HS-27A (cell line): ENCODE measurements at places on chromosomes 13 and 19.

DNA sequence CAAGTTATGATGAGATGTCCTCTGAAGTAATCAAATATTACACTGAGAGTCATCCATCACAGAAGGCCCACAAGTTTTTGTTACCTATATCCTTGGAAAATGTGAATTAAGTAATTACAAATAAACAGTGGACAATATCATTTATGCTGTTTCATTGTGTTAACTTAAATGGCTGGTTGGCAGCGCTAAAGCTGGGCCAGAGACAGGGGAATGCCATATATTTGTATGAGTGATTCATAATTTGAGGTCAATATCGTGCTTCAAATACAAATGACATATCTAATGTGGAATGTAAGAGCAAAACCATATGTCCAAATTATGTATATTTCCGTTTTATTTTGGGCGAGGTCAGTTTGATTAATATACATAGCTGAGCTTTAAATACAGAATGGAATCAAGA lies 1556.2 kb downstream of the SLITRK5 start:
- no peak for DNase-seq

- no peak for DNase-seq
Measured at GRCh38 chr19:17677002-17677401, 11.2 kb downstream of the UNC13A start.

DNA sequence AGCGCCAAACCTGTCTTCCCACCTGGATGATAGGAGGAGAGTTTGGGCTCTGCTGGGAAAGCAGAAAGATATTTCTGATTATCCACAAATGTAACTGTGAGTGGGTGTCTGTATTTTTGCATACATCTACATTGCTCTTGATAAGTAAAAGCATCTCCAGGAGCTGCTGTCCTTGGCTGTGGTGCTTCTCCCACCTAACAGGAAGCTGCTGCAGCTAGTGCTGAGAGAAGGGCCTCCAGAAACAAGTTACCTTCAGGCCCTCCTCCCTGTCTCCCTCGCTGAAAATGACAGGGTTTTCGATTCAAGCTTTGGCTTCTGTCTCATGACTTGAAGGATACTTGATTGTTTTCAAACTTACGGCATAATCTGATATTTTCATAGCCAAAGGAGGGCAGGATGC lies 90.1 kb downstream of the FOXO1 start:
- no peak for DNase-seq

DNA sequence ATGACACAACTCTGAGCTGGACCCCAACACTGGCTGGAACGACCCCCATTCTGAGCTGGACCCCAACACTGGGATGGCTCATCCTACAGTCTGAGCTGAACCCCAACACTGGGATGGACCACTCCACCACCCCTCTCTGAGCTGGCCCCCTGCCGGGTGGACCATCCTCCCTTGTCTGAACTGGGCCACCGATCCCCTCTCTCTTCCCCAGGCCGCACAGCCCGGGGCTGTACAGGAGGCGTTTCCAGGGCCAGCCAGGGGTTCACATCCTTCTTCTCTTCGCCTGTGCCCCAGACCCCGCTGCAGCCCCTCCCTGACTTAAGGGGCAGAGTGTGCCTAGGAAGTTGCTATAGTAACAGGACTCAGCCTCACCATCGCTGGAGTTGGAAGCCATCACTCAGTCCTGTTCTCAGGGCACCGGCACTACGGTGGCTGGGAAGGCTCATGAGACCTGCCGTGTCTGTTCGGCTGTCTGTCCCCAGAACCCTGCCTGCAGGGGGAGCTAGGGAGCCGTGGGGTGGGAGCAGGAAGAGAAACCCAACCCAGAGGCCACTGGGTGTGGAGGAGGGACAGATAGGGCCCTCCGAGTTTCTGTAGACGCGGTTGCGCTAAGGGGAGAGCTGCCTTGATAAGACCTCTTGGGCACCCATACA lies 3.7 kb downstream of the PRKACA start:
- no peak for DNase-seq

- DNase-seq: no peak
Measured at GRCh38 chr19:18059902-18060301, 26.8 kb downstream of the IL12RB1 start.

- DNase-seq: no peak
Measured at GRCh38 chr19:47609906-47610894, 1.3 kb downstream of the BICRA start.

- no peak for DNase-seq
Measured at GRCh38 chr13:106385654-106386053, 149.8 kb downstream of the EFNB2 start.

GRCh38 chr19:54179921-54180461 lies 7.0 kb upstream of the TMC4 start:
- DNase-seq: no peak

GRCh38 chr13:46795321-46795720 lies 1.6 kb downstream of the ESD start:
- no peak for DNase-seq

DNA sequence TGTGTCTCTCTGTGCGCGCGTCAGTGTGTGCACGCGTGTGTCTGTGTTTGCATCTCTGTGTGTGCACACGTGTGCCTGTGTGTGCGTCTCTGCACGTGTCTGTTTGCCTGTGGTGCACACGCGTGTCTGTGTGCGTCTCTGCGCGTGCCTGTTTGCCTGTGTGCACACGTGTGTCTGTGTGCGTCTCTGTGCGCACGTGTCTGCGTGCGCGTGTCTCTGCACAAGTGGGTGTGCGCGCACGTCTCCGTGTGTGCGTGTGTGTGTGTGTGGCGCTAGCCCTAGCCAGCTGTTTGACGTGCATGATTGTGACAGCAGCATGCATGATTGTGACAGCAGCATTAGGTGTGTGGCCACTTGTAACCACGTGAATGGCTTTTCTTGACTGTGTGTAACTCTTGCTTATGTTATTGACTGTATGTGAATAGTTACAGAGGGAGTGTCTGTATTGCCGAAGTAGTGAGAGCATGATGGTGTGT lies 31.1 kb downstream of the ZNF146 start:
- DNase-seq: no peak

DNA sequence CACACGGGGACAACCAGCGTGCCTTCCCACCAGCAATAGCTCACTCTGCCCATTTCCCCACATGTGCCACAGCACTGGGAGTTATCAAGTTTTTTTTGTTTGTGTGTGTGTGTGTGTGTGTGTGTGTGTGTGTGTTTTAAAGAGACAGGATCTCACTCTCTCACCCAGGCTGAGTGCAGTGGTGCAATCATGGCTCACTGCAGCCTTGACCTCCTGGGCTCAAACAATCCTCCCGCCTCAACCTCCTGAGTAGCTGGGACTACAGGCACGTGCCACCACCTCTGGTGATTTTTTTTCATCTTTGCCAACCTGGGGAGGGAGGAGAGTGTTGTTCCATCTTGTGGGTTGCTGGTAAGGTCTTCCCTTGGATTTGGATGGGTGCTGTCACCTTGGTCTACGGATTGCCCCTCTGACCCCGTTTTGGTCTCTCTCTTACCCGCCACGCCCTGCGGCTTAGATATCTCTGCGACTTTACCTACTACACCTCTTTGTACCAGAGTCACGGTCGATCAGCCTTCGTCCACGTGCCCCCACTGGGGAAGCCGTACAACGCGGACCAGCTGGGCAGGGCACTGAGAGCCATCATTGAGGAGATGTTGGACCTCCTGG lies 22.6 kb downstream of the PGPEP1 start:
- DNase-seq: no peak

DNA sequence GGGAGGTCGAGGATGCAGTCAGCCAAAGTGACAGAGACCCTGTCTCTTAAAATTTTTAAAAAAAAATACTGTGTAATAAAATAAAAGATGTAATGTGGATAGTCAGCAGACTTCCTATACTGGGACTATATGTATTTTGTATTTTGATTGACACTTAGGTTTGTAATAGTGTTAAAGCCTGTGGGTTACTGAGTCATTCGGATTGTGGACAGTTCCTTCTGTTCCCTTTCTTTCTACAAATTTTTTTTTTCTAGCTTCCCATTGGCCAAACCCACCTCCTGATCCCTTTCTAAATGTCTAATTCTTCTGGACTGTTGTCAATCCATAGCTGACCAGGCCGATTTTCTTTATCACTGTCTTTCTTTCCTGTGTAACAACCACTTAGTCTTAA lies 108.0 kb downstream of the DNAJC3 start:
- no peak for DNase-seq

DNA sequence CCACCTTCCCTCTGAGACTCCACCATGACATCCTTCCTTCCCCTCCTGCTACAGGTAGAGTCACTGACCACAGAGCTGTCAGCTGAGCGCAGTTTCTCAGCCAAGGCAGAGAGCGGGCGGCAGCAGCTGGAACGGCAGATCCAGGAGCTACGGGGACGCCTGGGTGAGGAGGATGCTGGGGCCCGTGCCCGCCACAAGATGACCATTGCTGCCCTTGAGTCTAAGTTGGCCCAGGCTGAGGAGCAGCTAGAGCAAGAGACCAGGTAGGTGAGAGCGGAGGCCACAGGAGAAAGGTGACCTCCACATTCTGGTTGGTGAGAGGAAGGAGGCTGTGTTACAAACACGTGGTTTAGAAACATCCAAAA lies 27.6 kb downstream of the KCNC3 start:
- DNase-seq: no peak

- no peak for DNase-seq
Measured at GRCh38 chr19:17289489-17289888, 7.8 kb downstream of the ANKLE1 start.

DNA sequence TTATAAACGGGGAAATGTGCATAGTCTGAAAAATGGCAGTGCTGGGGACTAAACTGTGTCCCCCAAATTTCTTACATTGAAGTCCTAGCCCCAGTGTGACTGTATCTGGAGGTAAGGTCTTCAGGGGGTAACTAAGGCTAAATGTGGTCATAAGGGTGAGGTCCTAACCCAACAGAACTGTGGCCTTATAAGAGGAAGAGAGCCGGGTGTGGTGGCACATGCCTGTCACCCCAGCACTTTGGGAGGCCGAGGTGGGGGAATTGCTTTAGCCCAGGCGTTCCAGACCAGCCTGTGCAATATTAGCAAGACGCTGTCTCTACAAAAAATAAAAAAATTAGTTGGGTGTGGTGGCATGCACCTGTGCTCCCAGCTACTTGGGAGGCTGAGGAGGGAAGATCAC lies 17.8 kb downstream of the PROZ start:
- no peak for DNase-seq

GRCh38 chr19:2076526-2076944 lies 19.6 kb downstream of the MOB3A start:
- no peak for DNase-seq

GRCh38 chr13:80717776-80718175 lies 376.9 kb upstream of the SPRY2 start:
- DNase-seq: no peak

DNA sequence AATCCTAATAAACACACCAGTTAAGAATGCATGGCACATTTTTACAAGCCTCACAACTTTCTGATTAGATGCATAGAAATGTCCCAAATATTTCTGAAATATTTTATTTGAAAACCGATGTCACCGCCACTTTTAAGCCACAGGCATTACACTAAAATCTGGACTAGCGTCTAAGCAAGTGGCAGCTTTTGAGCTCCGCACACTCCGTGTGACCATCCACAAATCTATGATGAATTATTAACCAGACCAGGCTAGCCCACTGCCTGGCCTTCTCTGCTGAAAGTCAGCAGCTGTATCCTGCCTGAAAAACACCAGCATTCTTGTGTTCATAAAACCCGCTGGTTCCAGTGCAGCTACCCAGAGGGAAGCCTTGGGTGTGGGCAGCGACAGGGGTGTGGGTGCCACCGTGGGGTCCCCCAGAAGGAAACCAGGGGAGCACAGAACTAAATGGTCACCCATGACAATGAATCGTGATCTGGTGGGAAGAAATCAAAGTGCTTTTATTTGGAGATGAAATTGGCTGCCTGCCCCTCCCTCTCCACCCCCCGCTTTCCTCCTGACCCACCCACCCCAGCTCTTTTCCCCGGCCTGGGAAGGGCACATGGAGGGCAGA lies 13.8 kb downstream of the RASA3 start:
- DNase-seq: no peak

DNA sequence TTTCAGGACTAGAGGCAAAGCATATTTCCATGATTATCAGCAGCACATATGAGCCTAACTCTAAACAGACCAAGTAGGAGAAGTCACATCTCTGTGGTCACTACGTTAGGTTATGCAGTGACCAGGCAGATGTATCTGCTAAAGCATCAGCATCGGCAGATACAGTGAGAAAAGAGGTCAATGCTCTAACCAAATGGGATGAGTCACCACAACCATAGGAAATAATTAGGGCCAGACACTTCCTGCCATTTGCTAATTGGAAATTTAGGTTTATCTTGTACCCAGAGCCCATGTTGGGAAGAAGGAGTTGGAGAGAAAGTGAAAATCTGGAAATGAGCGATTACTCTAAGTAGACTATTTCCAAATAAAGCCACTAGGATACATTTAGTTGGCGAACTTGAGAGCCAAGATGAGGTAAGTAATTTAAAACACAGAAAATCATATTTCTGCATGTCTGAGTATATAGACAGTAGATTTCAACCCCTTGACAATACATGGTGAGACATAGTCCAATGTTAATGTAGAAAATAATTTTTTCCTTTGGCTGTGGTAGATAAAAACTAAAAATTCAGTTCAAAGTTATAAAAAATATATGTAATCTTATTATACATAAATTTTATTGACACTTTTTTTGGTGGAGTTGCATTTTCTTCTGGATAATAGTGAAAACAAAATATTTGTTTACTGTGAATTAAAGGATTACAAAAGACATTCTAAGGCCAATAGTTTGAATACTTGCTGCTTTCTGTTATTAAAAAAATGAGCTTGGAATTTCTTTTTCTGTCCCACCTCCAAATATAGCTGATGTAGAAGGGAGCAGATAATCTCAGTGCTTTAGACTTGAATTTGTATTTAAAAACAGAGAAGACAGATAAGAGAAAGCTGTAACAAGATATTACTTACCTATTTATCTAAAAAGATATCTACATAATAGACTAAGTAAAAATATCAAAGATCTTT lies 104.4 kb upstream of the CSNK1A1L start:
- no peak for DNase-seq

- no peak for DNase-seq
Measured at GRCh38 chr13:43191546-43191945, 168.2 kb downstream of the DNAJC15 start.

- no peak for DNase-seq
Measured at GRCh38 chr19:47096721-47097120, 16.9 kb downstream of the ZC3H4 start.

DNA sequence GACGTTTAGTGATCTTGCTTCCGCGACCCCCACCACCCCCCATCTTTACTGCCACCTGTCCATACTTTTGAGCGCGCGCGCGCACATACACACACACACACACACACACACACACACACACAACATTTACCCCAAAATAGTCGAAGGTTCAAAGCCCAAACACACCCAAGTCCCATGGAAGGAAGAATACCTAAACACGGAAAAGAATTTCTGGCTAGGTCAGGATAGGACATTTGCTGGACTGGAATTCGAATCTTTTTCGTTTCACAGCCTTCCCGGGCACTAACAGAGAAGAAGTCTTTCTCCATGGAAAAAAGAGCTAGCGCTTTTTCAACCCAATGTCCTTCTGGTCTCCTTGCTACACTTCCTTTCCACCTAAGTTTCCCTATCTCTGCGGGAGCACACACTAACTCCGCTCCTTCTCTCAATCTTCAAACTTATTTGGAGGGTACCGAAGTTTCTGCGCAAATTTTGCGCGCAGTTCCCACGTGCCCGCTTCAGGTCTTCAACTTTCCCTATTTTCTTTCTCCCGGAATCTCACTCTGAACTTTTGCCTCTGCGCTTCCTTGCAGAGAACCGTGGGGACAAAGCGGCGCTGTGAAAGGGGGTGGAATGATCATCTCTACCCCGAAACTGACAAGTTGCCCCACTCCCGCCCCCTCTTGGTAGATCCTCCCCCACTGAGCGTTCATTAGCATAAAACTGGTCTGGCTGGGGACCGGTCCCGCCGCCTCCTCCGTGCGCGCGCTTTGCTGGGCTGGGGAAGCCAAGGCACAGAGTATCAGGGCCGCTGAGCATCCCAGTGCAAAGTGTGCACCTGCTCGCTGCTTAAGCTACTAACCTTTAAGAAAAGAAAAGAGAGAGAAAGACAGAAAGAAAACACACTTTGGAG lies 2.7 kb downstream of the DACH1 start:
- no peak for DNase-seq
